Stimulated activated memory B cell treated with anti-CD40 and anti-IgM and Interleukin-4, amounts not matched to agents 10 μg/mL and 1 μg/mL and 100 μg/mL, for 72 hours (primary cell): ENCODE measurements at places on chromosomes 4 and X.
A peak's percentile ranks its signal among the peaks of the same experiment; 100 is the strongest.

GRCh38 chr4:143341186-143341755 lies 4.6 kb downstream of the GAB1 start:
- ATAC-seq = no peak

GRCh38 chr4:141645611-141646340 lies 9.4 kb downstream of the IL15 start:
- ATAC-seq = no peak

GRCh38 chr4:37780444-37781130 lies 45.9 kb upstream of the PGM2 start:
- ATAC-seq = no peak

- ATAC-seq = no peak
Measured at GRCh38 chr4:5958199-5958735, 60.0 kb downstream of the C4orf50 start.

DNA sequence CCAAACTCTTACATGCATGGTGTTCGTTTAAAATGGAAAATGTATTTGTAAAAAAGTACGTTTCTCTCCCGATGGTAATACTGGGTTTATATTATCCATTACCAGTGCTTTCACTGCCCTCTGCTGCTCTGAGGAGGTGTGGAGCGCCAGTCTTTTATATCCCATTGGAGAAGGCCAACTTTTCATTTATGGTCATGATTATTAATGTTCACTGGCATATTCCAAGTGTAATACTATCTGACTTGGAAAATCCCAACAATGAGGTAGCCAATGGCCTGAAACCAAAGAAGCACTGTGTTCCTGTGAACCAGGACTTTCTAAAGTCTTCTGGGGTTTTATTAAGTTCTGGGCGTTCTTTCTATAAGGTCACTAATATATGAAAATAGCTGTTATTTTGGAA lies 80.7 kb downstream of the SYNPO2 start:
- no peak for ATAC-seq

DNA sequence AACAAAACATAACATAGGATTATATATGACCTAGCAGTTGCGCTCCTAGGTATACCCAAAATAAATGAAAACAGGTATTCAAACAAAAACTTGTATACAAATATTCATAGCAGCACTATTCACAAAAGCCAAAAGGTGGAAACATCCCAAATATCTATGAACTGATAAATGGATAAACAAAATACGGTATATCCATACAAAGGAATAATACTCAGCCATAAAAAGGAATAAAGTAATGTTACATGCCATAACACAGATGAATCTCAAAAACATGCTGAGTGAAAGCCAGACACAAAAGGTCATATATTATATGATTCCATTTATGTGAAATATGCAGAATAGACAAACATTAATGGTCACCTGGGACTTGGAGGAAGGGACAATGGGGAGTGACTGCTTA lies 5.2 kb downstream of the WNK3 start:
- ATAC-seq = no peak

- no peak for ATAC-seq
Measured at GRCh38 chrX:86078650-86079049, 31.3 kb upstream of the CHM start.

DNA sequence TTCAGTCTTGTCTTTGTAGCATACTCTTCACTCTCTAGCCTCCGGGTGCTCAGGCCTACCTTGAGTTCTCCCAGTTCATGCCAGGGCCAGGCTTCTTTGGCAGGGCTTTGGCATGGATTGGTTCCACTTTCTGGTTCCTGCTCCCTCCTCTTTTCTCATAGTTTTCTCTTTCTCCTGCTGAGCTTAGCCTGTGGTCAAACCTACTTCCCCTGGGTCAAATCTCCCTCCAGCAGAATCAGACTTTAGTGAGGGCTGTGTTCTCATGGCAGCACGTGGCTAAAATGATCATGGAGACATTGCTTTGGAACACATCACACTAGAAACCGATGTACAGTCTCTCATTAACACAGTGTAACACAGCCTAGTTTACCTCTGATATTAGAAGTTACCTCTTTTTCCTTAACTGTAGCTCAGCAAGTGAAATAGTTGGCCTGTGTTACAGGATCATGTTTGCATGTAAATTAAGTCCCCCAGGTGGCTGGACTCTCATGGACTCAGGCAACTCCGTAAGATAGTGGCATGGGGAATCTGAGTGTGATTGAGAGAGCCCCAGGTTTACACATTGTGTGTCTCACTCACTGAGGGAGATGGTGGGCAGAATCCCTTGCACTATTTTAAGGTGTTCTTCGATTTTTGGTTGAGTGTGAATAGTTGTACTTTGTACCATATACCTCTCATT lies 13.3 kb downstream of the RAB9A start:
- ATAC-seq = no peak

DNA sequence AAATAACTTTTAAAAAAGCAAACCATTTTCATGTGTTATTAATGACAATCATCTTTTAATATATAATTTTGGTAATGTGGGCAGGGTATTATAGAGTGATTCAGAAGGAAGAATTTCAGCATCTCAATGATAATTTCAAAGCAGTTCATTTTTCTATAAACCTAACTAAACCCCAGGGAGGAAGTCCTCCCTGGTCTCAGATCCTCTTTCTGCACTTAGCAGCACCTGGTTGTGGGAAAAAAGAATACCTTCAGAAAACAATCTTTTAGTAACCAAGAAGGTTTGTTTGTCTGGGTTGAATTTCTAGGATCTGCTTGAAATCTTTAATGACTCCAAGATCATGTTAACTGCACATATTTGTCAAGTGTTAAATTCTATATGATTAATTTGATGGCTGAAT lies 29.9 kb downstream of the DKK2 start:
- no peak for ATAC-seq

GRCh38 chrX:24025741-24026403 lies 1.1 kb downstream of the KLHL15 start:
- peak; percentile 47 for ATAC-seq
